ENCODE measurements at places on chromosomes 12 and 14. TPM values are rescaled to one million over a fixed set of nuclear protein-coding genes. Genes with fewer than 3 reads are reported as not detected.

NGB gene
- total RNA-seq: not detected

SLC38A4 gene
- not detected for total RNA-seq

ATL1 gene
- 4.2 TPM for total RNA-seq

FAM181A gene
- total RNA-seq: not detected

PTPRQ gene
- under 0.01 TPM for total RNA-seq

IFNG-AS1 gene
- total RNA-seq: not detected

VPS37B gene
- 83.9 TPM for total RNA-seq

BBOF1 gene
- 9.2 TPM for total RNA-seq

FGF6 gene
- not detected for total RNA-seq

LRP1-AS gene
- not detected for total RNA-seq

DACT1 gene
- 12.2 TPM for total RNA-seq
